ENCODE measurements at places on chromosomes 3 and 15.
A peak's percentile ranks its signal among the peaks of the same experiment; 100 is the strongest.

GRCh38 chr15:55247766-55248427 lies 41.7 kb downstream of the RAB27A start:
- DNase-seq, result no peak

DNA sequence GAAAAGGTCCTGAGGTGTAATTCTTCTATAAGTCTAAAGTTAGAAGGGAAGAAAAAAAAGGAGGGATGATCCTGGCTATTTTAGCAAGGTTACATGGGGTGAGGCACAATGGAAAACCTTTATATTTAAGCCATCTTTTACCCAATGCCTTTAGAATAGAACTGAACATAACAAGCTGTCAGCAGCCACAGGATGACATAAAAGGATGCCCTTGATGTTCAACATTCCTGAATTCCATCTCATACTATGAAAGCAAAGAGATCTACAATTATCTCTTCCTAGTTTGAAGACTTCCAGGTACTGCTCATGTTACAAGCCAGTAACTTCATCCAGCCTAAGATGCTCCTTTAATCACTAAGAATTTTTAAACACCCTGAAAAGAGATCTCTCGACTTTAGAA lies 26.9 kb downstream of the NEK10 start:
- no peak for DNase-seq

DNA sequence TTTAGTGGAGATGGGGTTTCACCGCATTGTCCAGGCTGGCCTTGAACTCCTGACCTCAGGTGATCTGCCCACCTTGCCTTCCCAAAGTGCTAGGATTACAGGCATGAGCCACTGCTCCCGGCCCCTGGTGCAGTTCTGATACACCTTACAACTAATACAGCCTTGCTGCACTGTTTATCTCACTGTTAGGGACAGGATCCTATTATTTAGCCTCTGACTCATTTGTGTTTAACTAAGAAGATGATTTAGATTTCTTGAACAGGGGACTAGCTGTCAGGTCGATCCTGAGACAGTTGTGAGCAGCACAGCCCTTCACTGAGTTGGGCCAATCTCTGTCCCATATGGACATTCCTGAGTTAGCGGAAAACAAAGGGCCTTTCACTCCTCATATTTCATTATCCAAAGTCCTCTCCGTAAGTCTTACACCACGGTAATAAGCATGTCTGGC lies 19.2 kb downstream of the GYG1 start:
- DNase-seq, result no peak

- DNase-seq, result no peak
These were observed 252.7 kb downstream of the TJP1 start for GRCh38 chr15:29569533-29570092.

DNA sequence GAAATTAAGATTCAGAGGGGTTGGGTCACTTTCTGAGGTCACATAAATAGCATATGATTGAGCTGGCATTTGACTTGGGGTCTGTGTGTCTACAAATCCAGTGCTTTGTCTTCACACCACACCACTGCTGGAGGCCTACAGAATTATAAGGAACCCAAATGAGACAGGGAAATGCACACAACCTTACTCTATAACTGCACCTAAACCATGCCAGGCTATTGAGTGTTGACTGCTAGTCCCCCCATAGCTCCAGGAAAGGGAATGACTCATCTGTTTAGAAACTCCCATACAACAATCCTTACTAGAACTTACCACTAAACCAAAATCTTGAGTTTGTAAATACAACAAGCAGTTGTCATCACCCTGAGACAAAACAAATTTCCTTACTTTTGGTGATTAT lies 16.9 kb upstream of the TSC22D2 start:
- no peak for DNase-seq

DNA sequence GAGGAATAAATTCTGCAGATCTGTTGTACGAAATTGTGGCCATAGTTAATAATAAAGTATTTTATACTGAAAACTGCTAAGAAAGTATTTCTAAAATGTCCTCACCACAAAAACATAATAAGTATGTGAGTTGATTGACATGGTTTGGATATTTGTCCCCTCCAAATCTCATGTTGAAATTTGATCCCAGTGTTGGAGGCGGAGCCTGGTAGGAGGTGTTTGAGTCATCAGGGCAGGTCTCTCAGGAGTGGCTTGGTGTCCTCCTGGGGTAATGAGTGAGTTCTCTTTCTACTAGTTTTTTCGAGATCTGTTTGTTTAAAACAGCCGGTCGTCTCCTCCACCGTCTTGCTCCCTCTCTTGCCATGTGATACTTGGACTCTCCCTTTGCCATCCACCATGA lies 424.1 kb upstream of the KCNMB2 start:
- peak; percentile 9 for DNase-seq

- no peak for DNase-seq
These were observed 197.2 kb downstream of the KCNAB1 start for GRCh38 chr3:156317462-156318074.

- no peak for DNase-seq
These were observed 31.6 kb upstream of the OR5K4 start for GRCh38 chr3:98322101-98322500.

- DNase-seq, result no peak
These were observed 14.5 kb downstream of the BCL2A1 start for GRCh38 chr15:79956354-79956939.

- DNase-seq, result no peak
These were observed 9.1 kb downstream of the CD80 start for GRCh38 chr3:119550192-119550910.

DNA sequence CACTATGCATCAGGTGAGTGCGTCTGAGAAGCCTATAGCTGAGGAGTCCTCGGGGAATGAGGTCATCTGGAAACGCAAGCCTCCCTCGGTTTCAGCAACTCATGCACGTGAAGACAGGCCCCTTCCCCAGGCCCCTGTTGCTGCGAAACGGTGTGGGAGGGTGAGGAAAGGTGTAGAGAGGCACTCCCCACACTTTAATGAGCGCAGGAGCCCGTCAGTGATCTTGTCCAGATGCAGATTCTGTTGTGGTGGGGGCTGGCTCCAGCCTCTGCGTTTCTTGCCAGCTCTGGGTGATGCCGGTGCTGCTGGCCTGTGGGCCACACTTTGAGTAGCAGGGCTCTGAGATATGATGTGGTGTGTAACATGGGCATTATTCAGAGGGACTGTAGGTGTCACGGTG lies 38.6 kb upstream of the LACTB start:
- no peak for DNase-seq

DNA sequence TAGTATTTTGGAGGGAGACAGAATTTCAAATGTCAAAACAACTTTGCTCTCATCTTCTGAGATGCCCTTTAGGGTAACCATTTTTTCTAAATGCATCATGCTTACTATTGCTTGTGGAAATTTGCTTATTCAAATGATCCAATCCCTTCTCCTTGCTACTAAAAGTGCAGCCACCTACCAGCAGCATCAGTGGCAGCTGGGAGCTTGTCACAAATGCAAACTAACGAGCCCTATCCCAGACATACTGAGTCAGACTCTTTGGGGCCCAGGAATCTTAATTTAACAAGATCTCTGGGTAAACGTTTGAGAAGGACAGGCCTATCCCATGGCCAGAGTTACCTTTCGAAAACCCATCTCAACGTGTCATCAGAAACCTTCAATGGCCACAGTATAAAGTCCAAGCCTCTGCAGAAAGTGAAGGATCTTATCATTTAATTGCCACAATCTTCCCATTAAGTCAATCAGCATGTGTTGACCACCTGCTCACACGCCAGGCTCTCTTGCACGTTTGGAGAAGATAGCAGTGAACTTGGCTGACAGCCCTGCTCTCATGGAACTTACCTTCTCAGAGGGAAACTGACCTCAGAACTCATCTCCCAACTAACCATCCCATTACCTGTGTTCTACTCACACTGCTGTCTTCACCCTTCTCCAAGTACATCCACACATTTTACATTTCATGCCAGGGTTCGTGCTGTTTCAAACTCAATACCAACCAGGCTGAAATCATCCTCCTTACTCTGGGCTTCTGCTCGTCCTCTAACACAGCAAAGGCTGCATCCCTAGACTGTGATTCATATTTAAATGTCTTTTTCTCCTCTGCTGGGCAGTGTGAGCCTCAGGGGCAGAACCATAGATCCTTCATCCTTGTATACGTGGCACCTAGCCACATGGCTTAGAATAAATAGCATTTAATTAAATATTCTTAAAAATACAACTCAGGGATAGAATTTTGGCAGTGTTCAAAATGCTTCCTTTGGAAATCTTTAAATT lies 24.8 kb upstream of the VGLL4 start:
- DNase-seq, result no peak

GRCh38 chr3:18917923-18918322 lies 230.4 kb upstream of the KCNH8 start:
- no peak for DNase-seq

DNA sequence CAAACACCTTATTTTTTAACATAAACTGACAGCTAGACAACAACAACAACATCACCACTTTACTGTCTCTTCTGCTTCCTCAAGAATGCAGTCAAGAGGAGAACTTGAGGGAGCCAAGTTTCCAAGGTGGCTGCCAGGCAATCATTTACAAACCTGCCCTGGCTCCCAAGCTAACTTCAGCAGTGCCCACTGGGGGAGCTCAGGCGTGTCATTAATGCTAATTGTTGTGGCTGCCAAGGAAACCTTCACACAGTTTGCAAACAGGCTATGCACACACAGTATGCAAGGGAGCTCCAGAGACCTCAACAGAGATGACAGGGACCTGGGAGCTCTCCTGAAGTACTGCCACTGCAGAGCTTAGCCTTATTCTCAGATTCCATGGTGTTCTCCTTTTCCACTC lies 2.1 kb downstream of the DZIP1L start:
- DNase-seq, result no peak

DNA sequence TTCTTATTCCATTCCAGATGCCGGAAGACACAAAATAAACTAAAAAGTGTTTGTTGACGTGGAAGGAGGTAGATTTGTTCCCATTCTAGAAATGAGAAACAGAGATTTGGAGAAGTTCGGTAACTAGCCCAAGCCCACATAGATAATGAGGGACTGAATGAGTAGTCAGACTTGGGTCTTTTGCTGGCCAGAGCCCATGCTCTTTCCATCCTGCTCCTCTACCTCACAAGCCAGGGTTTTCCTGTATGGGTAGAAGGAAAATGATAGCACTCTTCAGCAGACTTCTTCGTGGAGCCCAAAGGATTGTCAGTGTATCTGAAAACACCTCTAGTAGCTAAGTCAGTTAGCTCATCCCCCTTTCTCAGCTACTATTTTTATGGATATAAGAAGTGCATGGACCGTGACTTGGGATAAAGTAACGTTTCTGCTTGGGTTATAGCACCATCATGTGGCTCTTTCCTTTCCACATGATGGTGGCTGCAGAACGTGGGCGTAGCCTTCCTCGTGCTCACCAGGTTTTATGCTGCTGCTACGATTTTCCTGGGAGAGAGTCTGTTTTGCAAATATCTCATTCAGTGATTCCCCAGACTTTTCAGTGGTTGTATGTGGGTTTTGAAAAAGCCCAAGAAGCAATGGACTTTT lies 84.6 kb downstream of the DGKG start:
- no peak for DNase-seq

DNA sequence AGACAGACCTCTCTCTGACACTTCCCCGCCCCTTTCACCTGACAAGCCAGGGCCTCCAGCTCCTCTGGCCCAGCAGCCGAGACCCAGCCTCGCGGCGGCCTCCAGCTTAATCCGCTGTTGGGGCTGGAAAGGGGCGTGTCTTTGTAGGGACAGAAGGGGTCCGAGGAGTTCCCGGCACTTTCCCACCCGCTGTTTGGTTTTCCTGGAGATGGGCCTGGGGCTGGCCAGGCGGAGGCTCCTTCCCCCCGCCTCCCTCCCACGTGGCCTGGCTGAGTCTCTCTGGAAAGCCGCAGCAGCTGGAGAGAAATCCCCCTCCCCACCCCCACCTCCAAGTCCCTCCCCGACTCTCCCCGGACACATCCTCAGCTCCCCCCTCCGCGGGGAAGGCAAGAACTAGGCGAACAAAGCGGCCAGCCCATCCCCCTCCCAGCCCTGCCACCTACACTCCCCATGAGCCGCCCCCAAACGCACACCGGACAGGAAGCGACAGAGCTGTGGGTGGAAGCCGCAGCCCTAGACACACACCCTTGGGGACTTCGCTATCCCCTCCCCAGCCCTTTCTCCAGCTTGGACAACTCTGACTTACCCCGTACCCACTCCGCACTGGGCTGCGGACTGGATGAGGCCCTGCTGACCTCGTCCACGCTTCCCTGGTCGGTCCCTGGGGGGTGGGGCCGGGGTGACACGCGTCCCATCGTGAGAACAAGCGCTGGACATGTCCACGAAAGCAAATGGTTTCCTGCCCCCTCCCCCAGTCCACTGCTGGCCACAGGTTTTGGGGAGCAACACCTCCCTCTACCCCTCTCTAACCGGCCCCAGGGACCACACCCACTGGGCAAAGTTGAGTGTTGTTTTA lies 1.2 kb downstream of the IGDCC4 start:
- DNase-seq, result no peak

DNA sequence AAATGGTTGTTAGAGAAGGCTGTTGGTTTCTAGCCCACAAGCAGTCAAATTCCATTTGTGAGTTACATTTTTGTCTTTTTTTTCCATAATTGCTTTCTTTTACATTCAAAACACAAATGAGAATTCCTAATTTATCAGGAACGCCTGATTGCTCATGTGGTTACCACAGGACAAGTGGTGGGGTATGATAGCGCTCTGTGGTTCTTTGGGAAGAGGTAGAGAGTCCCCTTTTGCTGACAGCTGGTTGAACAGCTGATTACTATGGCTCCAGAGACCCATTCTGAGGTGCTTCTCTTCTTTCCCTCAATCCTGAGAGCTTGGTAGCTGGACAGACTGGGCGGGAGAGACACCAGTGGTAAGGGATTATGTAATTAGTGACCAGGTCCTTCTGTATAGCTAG lies 24.4 kb downstream of the CNOT10 start:
- no peak for DNase-seq

DNA sequence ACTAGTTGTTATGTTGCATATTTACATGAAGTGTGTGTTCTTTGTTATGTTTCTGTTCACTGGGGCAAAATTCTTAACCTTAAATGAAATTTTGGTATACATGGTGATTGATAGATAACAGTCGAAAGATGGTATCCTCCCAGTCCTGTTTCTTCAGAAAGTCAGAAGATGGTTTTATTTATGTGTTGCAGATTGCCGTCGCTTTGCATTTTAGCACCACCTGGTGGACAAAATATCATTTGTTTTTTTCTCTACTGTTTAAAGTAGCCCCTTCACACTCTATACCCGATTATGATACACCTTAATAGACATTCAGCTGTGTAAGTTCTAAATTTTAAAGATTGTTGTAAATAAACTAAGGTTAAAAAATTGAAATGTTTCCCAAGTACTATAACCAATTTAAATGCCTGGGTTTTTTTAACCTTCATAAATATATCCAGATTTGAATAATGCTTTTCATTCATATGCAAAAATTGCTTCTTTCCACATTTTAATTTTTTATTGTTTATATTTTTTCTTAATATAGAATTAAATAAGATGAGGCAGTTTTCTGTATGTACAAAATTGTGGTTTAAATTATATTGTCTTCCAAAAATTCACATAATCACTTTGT lies 152.2 kb downstream of the ALCAM start:
- peak; percentile 39 for DNase-seq
